ENCODE measurements at places on chromosomes 3 and 15.

- DNase-seq: no peak
Measured at GRCh38 chr3:31465999-31466398, 66.7 kb upstream of the STT3B start.

GRCh38 chr3:146817704-146818103 is 212.6 kb upstream of the PLSCR5 start:
- DNase-seq: no peak

DNA sequence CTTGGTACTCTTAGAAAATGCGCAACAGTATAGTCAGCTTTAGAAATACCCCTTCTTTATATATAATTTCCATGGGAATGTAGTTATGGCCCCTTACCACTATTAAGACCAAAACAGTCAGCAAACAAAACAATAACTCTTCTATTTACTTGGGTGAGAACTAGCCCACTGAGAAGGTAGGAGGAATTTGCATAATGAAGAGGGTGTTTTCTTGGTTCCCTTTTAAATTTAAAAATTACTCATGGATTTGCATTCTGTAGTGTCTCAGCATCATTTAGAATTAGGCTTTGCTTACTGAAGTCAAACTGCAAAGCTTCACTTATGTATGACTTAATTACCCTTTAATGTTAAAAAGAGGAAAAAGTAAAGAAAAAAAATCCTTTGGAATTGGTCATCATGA is 350.8 kb downstream of the PTPRG start:
- no peak for DNase-seq

DNA sequence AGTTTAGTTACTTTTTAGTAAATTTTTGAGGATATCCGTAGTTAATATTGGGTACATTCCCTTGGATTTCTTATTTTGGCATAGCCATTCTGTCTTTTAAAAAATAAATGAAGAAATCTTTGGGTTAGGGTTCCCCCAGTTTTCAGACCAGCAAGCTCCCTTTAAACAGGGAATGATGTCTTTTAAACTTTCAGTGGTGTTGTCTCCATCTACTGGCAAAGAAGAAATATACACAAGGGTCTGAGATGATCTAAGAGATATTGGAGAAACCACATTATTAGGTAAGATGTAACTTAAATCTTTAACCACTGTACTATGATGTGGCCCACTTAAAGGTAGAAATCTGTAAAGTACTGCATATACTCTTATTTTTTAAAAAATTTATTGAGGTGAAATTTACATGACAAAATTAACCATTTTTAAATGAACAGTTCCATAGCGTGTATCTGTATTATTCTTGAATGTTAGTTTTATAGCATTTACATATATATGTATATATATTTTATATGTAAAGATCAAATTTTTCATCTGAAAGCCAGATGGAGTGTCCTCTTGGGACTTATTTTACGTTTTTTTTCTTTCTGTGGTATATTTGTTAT is 35.1 kb upstream of the EIF3J start:
- DNase-seq: no peak

DNA sequence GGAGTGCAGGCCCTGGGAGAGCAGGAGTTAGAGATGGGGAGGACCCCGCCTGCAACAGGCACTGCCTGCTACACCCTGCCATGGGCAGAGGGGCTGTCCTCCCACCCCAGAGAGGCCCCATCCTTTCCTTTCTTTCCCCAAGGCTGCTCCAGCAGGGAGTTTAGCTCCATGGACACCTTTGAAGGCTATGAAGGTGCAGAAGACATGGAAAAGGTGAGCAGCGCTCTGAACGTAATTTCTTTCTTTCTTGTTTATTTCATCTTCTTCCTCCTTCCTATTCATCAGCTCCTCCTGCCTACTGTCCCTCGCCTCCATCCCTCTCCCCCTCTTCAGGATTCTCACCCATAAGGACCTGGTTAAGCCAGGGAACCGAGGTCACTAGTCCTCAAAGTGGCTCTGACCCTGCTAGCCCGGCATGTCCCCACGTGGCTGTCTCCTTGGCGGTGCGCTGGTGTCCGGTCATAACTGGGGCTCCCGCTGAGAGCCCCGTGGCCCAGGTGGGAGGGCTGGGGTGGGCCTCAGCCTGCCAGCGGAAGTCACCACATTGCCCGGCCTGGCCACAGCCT is 16.0 kb upstream of the ADIPOQ start:
- DNase-seq: peak; percentile 21

DNA sequence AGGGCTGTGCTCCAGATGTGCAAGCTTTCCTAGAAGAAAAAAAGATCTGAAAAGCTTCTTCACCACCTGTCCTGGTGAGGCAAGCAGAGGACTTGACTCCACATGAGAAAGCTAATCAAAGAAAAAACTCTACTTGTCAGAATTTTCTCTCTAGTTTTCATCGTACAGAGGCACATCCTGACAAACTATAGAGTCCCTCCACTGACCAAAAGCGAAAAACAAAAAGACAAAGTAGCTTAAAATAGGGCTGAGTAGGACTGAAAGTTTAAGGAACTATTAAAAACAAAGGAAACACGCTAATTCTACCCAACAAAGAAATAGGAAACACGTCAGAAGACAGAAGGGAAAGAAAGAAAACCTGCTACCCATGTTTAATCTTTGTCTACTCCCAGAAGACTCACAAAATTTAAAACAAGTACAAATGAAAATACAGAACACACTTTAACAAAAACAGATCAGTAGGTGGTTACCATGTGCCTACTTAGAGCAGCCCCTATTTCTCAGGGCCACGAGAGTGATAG is 26.5 kb downstream of the NANOGP8 start:
- no peak for DNase-seq

GRCh38 chr3:76866729-76867408 is 173.0 kb upstream of the ROBO2 start:
- DNase-seq: no peak

DNA sequence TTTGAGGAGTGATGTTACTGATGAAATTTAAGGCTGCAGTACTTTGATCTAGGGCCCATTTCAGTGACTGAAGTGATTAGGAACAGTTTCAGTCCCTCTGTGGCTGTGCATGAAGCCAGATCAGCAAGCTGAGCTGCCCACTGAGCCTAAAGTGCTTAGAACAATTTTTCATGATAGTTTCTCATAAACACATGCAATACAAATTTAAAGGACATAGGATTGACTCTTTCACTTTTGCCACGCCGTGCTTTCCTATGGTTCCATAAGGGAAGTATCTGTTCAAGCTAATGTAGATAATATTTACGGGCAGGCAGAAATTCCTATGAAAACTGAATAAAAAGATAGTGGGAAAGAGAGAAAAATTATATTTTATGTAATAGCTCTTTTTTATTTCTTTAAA is 10.6 kb downstream of the ANKUB1 start:
- no peak for DNase-seq

- DNase-seq: no peak
Measured at GRCh38 chr3:197533927-197534725, 21.6 kb downstream of the BDH1 start.

GRCh38 chr3:51373658-51374421 is 11.3 kb upstream of the MANF start:
- DNase-seq: no peak

DNA sequence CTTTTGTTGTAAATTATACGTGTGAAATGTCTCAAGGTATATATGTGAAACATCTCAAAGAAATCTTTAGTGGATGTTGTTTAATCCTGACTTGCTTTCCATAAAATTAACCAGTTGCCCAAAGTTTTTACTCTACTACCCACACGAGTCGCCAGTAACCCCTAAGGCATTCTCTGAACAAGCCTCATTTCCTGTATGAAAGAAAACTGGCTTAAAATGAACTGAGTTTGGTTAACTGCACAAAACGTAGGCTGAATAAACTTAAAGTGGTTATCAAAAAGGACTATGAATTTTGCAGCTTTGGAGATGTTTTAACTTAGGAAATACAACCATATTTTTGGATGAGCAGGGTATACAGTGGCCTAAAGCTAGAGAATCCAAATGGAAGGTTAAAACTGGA is 2.7 kb upstream of the APPL1 start:
- DNase-seq: no peak

- no peak for DNase-seq
Measured at GRCh38 chr3:107367353-107367752, 9.9 kb upstream of the CCDC54 start.

GRCh38 chr3:105611304-105612192 is 244.8 kb downstream of the ALCAM start:
- DNase-seq: no peak

DNA sequence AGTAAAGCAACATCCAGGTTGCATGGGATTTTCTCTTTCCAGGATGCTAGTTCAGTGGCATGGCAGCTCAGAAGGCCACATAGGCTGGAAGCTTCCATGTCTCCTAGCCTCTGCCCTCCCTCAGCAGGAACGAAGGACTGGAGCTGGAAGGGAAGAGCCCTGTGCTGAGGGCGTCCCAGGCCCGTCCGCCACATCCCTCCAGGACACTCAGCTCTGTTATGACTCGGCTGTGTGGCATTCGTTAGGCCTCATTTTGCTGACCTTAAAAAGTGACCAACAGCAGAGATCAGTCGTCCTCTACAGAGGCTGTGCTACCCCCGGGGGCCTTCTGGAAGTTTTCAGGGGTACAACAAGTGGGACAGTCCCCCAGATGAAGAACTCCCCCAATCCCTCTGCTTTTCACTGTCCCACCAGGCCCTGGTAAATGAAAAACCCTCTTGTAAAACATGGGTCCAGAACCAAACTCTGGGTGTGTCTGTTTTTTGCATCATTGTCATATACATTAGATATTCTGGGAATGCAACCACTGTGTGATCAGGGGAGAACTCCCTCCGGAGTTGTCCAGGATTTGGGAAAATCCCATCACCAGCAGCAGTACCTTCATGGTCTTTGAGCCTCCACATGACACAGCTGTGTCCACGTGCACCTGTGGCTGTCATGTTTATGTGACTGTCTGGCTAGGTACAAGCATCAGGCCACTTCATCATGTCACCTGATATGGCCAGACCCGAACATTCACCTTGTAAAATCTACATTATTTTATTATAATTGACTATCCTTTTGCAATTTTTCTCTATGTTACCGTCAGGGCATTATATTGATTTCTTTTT is 149.9 kb downstream of the OR4M2 start:
- DNase-seq: no peak

- no peak for DNase-seq
Measured at GRCh38 chr15:32834156-32834555, 116.4 kb downstream of the GREM1 start.

DNA sequence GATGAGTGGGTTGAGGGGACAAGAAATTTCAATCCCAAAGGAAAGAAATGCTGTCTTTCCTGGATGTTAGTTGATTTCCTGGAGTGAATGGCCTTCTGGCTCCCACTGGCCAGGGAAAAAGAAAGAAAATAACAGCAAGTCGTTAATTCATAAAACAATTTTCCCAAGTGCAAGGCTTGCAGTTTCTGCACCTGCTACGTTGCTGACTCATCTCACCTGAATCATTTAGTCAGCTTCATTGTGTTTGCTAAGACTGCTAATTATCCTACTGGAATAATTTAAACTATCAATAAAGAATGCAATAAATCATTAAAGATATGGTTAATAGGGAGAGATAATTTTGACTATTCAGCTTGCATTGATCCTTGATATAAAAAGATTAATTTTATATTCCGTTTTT is 387.6 kb downstream of the ROBO2 start:
- no peak for DNase-seq

DNA sequence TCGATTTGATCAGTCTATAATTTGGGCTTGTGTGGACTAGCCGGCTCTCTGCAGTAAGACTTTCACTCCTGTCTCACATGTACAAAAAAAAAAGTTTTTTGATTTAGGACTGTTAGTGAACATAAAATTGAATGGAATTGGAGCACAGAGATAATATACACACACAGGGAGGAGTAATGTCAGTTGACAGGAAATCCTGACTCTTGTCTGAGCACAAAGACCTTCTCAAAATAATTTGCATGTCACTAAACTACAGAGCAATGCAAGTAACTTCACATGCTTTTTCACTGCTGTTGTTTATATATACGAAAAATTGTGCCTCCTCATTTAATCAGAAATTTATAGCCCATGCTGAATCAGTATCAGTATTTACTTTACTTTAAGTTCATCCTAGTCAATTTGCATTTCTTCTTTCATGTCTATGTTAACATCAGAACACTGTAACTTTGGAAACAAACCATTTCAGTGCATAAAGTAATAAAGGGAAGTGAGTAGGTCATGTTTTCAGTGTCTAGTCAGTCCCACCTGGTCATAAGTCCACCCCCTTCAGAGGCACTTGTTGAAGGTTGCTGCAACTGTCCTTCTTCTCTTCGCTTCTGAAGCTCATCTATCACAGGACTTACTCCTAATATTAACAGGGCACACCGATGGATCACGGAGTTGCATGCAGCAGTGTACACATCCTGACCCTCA is 115.8 kb downstream of the FBXL22 start:
- peak; percentile 9 for DNase-seq

GRCh38 chr15:70322051-70322668 is 224.4 kb upstream of the TLE3 start:
- peak; percentile 13 for DNase-seq

DNA sequence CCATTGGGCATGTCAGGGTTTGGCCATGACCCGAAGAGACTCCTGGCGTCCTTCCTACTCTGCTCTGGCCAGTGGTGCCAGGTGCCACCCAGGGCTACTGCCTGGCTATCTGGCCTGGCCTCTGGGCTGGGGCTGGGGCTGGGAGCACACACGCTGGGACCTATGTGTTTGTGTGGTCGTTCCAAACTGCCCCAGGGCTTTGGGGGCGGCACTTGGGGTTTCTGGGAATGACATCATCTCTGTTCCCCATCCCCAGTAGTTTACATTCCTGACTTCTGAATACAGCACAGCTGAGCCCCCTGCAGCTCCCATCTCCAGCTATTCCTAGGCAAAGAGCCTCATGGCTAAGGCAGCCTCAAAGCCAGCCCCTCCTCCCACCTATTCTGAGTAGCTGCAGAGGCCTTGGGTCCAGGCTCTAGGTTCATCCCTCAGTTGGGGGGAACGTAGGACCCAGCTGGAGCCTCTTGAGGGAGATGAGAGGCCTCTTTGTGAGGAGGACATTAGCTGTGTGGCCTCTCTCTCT is 24.3 kb downstream of the PLEKHO2 start:
- DNase-seq: no peak
